Upper lobe of left lung (tissue), 6 donors: ENCODE measurements at places on chromosomes 13 and 19.

GRCh38 chr19:14906711-14907110, 20.8 kb upstream of the OR7A17 start:
- DNase-seq, result no peak

- no peak for DNase-seq
Measured at GRCh38 chr13:51726446-51727193, 77.3 kb downstream of the DHRS12 start.

DNA sequence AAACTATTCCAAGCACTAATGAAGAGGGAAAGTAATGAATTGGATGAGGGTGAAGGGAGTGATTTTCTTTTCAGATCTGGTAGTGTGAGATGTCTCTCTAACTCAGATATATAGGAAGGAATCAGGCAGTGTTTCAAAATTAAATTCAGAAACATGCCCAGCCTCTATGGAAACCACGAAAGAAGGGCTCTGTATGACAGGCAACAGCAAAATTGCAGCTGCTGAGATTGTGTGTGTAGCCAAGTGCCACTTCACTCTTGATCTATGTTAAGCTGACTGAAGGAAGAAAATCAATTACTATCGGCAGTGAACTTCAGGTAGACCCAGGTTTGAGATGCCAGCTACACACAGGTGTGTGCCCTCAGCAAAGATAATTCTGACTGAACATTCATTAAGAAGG, 387.4 kb downstream of the PCDH9 start:
- DNase-seq, result no peak

GRCh38 chr13:112793545-112794445, 104.0 kb downstream of the ATP11A start:
- peak; percentile 19 for DNase-seq

DNA sequence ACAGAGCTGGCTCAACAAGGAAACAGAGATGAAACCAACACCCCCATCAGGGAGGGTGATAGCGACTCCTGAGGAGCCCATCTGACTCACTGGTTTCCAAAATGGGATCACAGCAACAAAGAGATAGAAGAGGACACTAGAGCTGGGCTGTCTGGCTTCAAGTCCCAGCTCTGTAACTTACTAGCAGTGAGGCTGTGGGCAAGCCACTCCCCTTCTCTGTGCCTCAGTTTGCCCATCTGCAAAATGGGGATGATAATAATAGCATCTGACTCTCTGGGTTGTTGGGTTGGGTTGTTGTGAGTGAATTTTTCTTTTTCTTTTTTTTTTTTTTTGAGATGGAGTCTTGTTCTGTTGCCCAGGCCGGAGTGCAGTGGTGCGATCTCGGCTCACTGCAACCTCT, 14.3 kb downstream of the IGSF23 start:
- no peak for DNase-seq

GRCh38 chr19:17610384-17610783, 54.9 kb downstream of the COLGALT1 start:
- DNase-seq, result no peak

GRCh38 chr13:98143601-98144026, 720 bp downstream of the FARP1 start:
- DNase-seq, result peak; percentile 88

- no peak for DNase-seq
Measured at GRCh38 chr13:53174545-53174944, 145.9 kb downstream of the OLFM4 start.

- DNase-seq, result no peak
Measured at GRCh38 chr13:41127701-41128100, 4.9 kb downstream of the KBTBD6 start.

DNA sequence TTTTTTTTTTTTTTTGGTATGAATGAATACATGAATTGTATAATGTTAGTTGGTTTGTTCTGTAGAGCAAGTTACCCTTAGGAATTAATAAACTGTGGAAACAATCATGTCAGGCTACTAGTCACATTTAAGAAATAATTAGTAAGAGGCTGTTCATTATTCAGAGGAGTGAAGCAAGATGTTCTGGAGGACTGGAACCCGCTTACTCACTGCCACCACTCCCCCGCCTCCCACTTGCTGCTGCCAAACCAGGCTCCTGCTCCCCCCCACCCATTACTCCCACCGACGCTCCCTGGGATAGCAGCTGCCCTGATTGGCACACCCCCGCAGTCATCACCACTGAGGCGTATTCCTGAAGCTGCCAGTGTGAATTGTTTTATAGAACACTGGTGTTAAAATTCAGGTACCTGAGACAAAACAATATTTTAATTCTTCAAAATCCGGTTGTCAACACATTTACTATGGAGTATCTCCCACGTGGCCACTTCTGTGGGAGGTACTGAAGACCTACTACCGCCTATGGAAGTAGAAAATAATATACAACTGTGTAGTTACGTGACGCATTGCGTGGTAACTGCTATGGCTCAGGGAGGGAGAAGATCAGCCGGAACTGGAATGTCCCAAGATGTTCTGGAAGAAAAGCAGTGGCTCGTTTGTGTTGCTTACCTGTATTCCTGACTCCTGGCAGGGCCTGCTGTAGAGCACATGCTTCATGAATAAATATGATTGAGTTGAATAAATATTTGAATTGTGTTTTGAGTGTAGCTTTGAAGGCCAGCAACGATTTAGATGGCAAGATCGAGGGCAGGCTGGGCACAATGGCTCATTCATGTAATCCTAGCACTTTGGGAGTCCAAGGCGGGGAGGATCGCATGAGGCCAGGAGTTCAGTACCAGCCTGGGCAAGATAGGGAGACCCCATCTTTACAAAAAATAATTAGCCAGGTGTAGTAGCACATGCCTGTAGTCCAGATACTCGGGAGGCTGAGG, 1.7 kb downstream of the DPY19L3 start:
- no peak for DNase-seq

DNA sequence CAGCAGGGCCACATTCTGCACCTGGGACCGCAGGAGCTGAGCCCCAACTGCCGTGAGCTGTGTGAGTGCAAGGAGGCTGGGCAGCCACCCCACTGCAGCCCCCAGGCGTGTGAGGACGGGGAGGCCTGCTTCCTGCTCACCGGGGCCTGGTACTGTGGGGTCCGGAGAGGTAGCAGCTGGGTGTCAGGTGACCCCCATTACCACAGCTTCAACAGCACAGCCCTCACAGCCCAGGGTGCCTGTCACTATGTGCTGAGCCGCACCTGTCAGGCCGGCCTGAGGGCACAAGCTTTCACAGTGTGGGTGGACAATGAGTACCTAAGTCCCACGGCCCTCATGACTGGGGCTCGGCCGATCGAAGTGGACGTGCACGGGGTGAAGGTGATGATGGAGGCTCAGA, 35.8 kb upstream of the FXYD3 start:
- DNase-seq, result no peak

DNA sequence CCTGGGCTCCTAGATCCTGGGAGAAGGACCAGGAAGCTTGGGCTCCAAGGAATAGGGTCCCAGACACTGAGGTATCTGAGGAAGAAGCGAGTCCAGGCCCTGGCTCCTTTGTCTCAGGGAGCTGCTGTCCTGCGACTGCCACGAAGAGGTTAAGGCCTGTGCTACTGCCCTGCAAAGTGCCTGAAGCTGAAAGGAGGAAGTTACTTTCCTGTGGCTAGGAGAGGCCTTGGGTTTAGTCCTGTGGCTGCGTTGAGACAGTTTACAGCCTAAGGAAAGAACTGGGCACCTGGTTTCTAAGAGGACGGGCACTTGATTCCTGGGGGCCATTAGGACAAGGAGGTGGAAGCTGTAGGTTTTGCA, 2.8 kb downstream of the MYADM start:
- peak; percentile 70 for DNase-seq

DNA sequence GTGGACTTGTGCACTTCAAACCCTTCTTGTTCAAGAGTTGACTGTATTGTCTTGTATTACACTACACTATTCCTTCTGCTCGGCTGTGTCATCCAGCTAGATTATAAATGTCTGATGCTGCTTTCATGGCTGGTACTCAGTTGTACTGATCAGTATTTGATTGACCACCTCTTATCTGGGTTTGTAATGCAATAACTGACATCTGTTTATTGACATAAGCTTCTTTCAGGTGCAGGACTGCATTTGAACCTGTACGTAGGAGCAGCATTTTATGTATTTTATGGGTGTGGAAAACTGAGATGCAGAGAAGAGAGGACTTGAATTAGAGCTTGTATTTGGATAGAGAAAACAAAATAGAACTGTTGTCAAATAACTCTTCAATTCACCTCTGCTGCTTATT, 309.2 kb downstream of the FGF9 start:
- no peak for DNase-seq
